ENCODE measurements at places on chromosomes 1 and 21. TPM values are rescaled to one million over a fixed set of nuclear protein-coding genes. Genes with fewer than 3 reads are reported as not detected.

DNA sequence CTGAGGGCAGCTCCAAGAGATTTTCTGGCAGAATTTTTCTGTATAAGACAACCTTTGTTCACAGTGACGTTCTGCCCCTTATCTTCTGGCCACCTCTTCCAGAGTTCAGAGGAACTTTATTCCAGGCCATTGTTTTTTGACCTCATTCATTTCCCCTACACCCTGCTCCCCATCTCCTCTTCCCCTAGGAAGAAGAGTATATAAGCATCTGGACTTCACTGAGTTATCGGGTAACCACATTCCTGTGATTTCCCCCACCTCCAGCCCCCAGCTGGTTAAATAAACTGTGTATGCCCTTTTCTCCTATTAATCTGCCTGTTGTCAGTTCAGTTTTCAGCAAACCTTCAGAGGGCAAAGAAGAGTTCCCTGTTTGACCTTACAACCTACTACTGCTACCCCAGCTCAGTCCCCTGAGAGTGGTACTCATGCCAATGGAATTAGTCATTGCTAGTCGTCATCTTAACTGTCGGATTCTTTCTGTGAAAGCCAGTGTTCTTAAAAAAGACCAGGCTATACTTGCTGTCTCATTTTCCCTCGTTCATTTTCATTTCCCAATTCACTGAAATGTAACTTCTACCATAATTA, 14.3 kb upstream of the ALG14 start:
- H3K4me1 ChIP-seq: peaks cover 3% of the 10 kb centered on the region
- no peaks in the 10 kb centered on the region for H3K27me3 ChIP-seq
- no peaks in the 10 kb centered on the region for H3K36me3 ChIP-seq
- no peak overlapping the region for H3K4me3 ChIP-seq
- no peak for DNase-seq

- no peak for DNase-seq
- no peaks in the 10 kb centered on the region for H3K4me1 ChIP-seq
- no peaks in the 10 kb centered on the region for H3K36me3 ChIP-seq
- H3K27ac ChIP-seq: no peak overlapping the region
- no peak overlapping the region for H3K4me3 ChIP-seq
These were observed 59.8 kb downstream of the MAST2 start for GRCh38 chr1:45863218-45863617.

GRCh38 chr1:234776876-234777855, 167.2 kb upstream of the IRF2BP2 start:
- no peak overlapping the region for H3K4me3 ChIP-seq
- H3K27me3 ChIP-seq: no peaks in the 10 kb centered on the region
- H3K36me3 ChIP-seq: no peaks in the 10 kb centered on the region
- DNase-seq: no peak

DNA sequence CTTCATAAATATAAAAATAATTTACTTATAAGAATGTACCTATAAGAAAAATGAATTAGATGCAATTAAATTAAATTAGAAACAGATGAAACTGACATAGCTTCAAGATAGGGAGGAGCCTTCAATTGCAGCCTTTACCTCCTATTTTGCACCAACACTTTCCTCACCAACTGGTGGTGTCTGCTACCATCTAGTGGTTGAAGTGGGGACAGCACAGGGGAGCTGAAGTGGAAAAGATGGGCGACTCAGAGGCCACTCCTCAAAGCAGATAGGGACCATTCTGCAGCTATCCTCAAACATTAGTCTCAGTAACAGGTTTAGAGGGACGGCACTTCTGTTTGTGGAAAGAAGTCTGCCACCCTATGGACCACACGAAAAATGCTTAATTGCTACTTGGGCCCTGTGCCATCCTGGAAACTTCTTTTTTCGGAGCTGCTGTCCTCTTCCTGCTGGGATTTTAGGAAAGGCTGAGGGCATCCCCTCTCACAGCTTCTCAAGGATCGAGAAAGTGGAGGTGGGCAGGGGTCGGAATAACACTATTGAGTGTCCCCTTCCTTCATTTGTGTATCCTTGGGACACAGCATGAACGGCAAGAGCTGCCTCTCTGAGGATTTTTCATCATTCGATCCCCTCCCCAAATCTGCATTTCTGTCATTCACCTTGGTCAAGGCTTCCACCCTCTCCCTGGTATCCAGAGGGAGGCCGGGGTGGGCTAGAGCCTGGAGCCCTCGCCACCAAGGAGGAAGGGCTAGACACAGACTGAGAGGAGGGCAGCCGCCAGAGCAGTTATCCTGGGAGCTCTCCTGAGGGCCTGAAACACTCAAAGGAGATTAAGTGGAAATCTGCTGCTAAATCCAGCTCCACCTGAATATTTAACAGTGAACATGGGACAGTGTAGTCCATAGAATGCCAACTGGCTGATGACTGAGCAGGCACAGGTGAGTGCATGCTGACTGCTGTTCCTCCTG, 9.6 kb downstream of the PROK1 start:
- H3K27ac ChIP-seq: no peak overlapping the region
- no peaks in the 10 kb centered on the region for H3K27me3 ChIP-seq
- DNase-seq: no peak
- H3K36me3 ChIP-seq: no peaks in the 10 kb centered on the region
- H3K4me3 ChIP-seq: no peak overlapping the region
- no peaks in the 10 kb centered on the region for H3K4me1 ChIP-seq

- no peak overlapping the region for H3K4me3 ChIP-seq
- no peaks in the 10 kb centered on the region for H3K27me3 ChIP-seq
- H3K27ac ChIP-seq: no peak overlapping the region
- H3K4me1 ChIP-seq: peaks cover 8% of the 10 kb centered on the region
These were observed 47.2 kb upstream of the SYNC start for GRCh38 chr1:32749771-32750170.

GRCh38 chr1:242033447-242033846, 34.5 kb upstream of the MAP1LC3C start:
- H3K27me3 ChIP-seq: no peaks in the 10 kb centered on the region
- no peaks in the 10 kb centered on the region for H3K36me3 ChIP-seq
- H3K4me1 ChIP-seq: no peaks in the 10 kb centered on the region
- no peak overlapping the region for H3K27ac ChIP-seq

GRCh38 chr1:12608311-12608957, 9.6 kb downstream of the DHRS3 start:
- H3K27me3 ChIP-seq: no peaks in the 10 kb centered on the region
- peaks cover 43% of the 10 kb centered on the region for H3K36me3 ChIP-seq
- DNase-seq: no peak

DNA sequence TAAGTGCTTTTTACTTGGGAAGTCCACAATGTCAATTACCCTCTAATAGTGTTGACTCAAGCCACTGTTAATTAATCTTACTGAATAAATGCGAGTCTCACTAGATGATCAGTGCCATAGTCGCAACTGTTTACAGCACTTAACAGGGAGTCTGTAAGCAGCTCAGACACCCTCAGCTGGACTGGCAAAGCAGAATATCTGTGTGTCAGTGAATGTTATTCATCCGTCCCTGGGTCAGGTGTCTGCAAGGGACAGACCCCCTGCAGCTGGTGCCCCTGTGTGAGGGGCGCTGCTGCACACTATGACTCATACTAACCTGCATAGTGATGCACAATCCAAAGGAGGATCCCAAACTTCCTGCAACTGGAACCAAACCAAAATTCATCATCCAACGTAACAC, 306.5 kb downstream of the HHIPL2 start:
- H3K4me3 ChIP-seq: no peak overlapping the region
- no peaks in the 10 kb centered on the region for H3K4me1 ChIP-seq
- no peaks in the 10 kb centered on the region for H3K36me3 ChIP-seq
- DNase-seq: no peak
- H3K27ac ChIP-seq: no peak overlapping the region
- no peaks in the 10 kb centered on the region for H3K27me3 ChIP-seq

DNA sequence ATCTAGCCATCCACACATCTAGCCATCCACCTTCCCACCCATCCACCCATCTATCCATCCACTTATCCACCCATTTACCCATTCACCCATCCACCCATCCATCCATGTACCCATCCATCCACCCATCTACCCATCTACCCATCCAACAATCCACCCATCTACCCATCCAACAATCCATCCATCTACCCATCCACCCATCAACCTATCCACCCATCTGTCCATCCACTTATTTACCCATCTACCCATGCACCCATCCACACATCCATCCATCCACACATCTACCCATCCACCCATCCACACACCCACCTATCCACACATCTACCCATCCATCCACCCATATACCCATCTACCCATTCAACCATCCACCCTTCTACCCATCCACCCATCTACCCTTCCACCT, 238.4 kb downstream of the DYRK1A start:
- DNase-seq: no peak
- H3K36me3 ChIP-seq: no peaks in the 10 kb centered on the region
- no peak overlapping the region for H3K4me3 ChIP-seq
- H3K4me1 ChIP-seq: no peaks in the 10 kb centered on the region
- H3K27ac ChIP-seq: no peak overlapping the region

DNA sequence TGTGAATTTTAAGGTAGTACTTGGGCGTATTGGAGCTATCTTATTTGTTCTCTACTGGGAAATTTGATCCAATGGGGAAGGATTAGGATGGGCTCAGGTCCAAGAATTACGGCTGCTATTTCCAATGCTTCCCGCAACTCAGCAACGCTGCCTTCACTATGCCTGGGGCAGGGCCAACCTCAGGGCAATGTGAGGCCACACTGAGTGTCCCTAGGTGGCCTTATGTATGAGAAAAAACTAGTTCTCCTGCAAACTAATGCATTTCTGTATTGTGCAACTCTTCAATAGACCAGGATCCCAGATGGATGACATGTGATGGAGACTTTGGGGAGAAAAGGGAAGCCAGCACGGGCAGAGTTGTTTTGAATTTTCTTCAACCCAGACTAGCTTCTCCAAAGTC, 168.1 kb downstream of the DUSP10 start:
- H3K4me3 ChIP-seq: no peak overlapping the region
- DNase-seq: no peak
- H3K4me1 ChIP-seq: no peaks in the 10 kb centered on the region
- no peaks in the 10 kb centered on the region for H3K27me3 ChIP-seq

GRCh38 chr1:93450321-93450720, 2.4 kb downstream of the FNBP1L start:
- DNase-seq: no peak
- no peak overlapping the region for H3K27ac ChIP-seq
- no peaks in the 10 kb centered on the region for H3K36me3 ChIP-seq
- no peaks in the 10 kb centered on the region for H3K27me3 ChIP-seq

DNA sequence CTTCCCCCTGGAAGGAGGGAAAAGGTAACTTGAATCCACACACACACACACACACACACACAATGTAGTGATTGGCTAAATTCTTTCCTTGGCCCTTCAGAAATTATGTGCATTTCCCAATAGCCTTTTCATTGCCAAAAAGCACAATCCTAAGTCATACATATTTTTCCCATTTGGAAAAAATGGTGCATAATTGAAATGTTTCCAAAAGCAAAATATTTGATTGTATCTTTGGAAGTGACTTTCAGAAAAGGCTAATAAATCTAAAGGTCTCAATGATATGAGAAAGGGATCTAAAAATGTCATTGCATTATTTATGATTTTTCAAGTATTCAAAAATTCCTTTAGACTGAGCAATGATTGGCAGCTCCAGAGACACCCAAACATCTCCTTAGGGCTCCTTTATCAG, 43.5 kb upstream of the NEK7 start:
- H3K27me3 ChIP-seq: no peaks in the 10 kb centered on the region
- no peaks in the 10 kb centered on the region for H3K36me3 ChIP-seq
- no peak overlapping the region for H3K4me3 ChIP-seq
- peaks cover 18% of the 10 kb centered on the region for H3K4me1 ChIP-seq

- no peak for DNase-seq
- no peak overlapping the region for H3K4me3 ChIP-seq
- H3K27me3 ChIP-seq: no peaks in the 10 kb centered on the region
- H3K4me1 ChIP-seq: no peaks in the 10 kb centered on the region
- H3K36me3 ChIP-seq: no peaks in the 10 kb centered on the region
These were observed 59.3 kb downstream of the RNF220 start for GRCh38 chr1:44464361-44464760.

- DNase-seq: no peak
- no peaks in the 10 kb centered on the region for H3K36me3 ChIP-seq
- H3K4me3 ChIP-seq: no peak overlapping the region
- no peaks in the 10 kb centered on the region for H3K4me1 ChIP-seq
These were observed 138.8 kb downstream of the HHAT start for GRCh38 chr1:210467440-210468043.

DNA sequence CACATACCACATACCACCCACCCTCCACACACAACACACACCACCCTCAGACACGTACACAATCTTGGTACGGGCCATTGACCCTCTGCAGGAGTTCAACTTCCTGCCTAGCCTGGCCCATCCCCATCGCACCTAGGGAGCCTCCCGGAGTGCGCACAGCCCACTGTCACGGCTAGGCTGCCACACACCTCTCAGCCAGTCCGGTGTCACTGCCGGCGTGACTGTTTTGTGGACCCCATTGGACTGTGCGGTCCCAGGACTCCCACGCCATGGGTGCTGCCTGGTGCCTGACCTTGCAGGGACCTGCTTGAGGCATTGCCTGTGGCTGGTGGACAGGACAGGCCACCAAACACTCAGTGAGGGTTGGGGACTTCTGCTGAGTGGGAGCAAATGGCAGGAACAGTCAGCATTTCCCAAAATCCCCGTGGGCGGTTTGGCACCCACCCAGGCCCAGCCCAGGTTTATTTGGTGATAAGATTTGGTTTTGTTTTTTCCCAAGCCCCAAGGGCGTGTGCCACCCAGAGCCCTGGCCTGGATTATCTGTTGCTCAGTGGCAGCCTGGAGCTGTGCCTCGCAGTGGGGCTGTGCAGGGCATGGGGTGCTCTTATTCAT, 27.7 kb downstream of the RAB7B start:
- no peaks in the 10 kb centered on the region for H3K36me3 ChIP-seq
- no peak overlapping the region for H3K4me3 ChIP-seq
- no peak overlapping the region for H3K27ac ChIP-seq
- peaks cover 7% of the 10 kb centered on the region for H3K4me1 ChIP-seq

GRCh38 chr21:34883491-34884271, 165.4 kb downstream of the RUNX1 start:
- peaks cover 16% of the 10 kb centered on the region for H3K4me1 ChIP-seq
- H3K36me3 ChIP-seq: no peaks in the 10 kb centered on the region
- no peaks in the 10 kb centered on the region for H3K27me3 ChIP-seq
- H3K27ac ChIP-seq: no peak overlapping the region
- H3K4me3 ChIP-seq: no peak overlapping the region

DNA sequence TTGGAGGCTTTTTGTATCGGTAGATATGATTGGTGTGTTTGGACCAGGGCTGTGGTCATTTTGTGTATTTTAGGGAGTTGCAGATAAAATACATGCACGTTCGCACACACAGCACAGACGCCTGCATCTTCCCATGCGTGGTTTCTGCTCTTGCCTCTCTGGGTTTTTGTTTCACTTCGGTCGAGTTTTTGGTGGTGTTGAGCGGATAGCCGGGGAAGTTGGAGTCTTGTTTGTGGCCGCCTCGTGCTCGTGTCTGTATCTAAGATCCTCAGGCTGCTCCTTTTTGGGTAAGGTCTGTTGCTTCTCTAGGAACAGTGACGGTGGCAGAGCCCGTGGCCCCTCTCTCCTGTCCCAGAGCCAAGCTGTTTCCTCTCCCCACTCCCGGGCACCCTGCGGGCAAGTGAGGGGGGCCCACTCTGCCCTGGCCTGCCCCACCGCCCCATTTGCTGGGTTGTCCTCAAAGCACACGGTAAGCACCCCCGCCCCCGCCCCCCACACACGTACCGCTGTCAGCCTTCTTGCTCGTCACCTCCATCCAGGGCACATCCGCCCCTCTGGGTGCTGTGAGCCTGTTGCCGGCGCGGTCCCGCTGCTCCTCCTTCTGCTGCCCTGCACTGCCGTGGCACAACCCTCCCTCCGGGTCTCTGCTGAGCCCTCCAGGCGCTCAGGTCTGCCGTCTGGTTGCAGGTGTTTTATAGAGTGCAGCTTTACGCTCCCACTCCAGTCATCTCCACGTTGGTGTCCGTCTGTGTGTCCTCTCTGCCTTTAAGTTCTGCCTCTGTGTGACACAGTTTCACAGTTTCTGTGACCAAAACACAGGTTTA, 51.9 kb downstream of the AGPAT3 start:
- H3K4me1 ChIP-seq: no peaks in the 10 kb centered on the region
- H3K4me3 ChIP-seq: peak overlapping the region; percentile 23
- H3K27me3 ChIP-seq: no peaks in the 10 kb centered on the region

Gene PLEKHA6
- total RNA-seq: 4.9 TPM

Gene SEMA6C
- 31.8 TPM for total RNA-seq

Gene AMPD2
- 74.2 TPM for total RNA-seq

Gene RGS13
- not detected for total RNA-seq

Data from ascending aorta (tissue), 2 donors.